ENCODE measurements at places on chromosomes 6 and 20. TPM values are rescaled to one million over a fixed set of nuclear protein-coding genes. Genes with fewer than 3 reads are reported as not detected.

DNA sequence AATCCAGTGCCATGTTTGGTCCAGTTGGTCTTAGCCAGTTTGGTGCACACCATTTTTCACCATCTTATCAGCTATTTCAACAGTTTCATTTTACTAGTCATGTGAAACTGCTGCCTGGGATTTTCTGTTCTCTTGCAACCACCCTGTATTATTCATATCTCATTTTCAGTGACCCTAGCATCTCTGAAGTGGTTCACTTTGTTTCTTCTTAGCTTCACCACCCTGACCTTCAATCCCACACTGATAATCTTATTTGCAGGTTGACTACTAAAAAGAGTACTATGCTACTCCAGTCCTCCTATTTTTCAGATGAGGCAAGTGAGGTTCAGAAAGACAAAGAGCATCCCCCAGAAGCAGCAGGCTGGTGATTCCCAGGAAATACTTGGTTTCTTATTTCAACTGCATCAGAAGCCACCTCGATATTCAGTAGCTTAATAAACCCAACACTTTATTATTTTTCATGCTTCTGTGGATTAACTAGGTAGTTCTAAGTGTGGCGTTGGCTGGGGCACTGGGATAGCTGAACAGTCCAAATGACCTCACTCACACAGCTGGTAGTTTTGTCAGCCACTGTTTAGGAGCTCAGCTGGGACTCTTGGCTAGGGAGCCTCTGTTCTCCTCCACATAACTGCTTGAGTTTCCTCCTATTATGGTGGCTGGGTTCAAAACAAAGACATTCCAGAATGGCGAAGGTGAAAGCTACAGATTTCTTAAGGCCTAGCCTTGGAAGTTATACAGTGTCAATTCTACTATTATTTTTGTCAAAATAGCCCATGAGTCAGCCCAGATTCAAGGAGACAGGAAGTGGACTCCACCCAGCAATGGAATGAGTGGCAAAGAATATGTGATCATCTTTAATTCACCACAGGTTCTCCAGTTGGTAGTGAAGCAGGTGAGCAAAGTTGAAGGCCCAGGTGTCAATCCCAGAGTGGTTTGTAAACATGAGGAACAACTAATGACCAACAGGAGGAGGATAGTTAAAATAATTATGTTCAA, 40.6 kb downstream of the BPIFB4 start:
- no peak overlapping the region for H3K27ac ChIP-seq
- peaks cover 11% of the 10 kb centered on the region for H3K4me1 ChIP-seq
- H3K36me3 ChIP-seq, result no peaks in the 10 kb centered on the region

The DEFB132 gene
- total RNA-seq, result not detected

The ENPP5 gene
- total RNA-seq, result 4.5 TPM

DNA sequence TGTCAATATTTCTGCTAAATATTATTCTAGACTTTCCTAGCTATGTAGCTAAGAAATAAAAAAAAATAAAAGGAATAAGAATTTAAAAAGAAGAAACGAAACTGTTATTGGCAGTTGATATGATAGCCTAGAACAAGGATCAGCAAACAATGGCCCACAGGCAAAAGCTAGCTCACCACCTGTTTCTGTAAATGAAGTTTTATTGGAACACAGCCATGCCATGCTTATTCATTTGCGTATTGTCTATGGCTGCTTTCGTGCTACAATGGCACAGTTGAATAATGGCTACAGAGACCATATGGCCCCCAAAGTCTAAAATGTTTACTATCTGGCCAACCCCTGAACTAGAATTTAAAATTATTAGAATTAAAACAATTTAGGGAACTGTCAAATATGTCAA, 952.6 kb upstream of the MAP3K7 start:
- H3K27ac ChIP-seq, result no peak overlapping the region
- no peaks in the 10 kb centered on the region for H3K27me3 ChIP-seq
- no peak for DNase-seq
- H3K4me1 ChIP-seq, result no peaks in the 10 kb centered on the region
- H3K36me3 ChIP-seq, result no peaks in the 10 kb centered on the region

GRCh38 chr6:168538892-168539811, 98.2 kb downstream of the SMOC2 start:
- H3K4me3 ChIP-seq, result no peak overlapping the region
- no peaks in the 10 kb centered on the region for H3K27me3 ChIP-seq
- no peak for DNase-seq
- H3K4me1 ChIP-seq, result no peaks in the 10 kb centered on the region
- H3K36me3 ChIP-seq, result no peaks in the 10 kb centered on the region

The CTAGE9 gene
- not detected for total RNA-seq

- peaks cover 27% of the 10 kb centered on the region for H3K4me1 ChIP-seq
- peak overlapping the region; percentile 74 for H3K4me3 ChIP-seq
- no peaks in the 10 kb centered on the region for H3K36me3 ChIP-seq
- no peaks in the 10 kb centered on the region for H3K27me3 ChIP-seq
- peak overlapping the region; percentile 95 for H3K27ac ChIP-seq
- DNase-seq, result no peak
Observed at GRCh38 chr6:156776470-156776839, 723 bp upstream of the ARID1B start.

GRCh38 chr6:54920628-54921027, 74.1 kb downstream of the FAM83B start:
- no peak overlapping the region for H3K27ac ChIP-seq
- H3K4me1 ChIP-seq, result peaks cover 3% of the 10 kb centered on the region
- H3K27me3 ChIP-seq, result no peaks in the 10 kb centered on the region
- no peak for DNase-seq
- H3K36me3 ChIP-seq, result no peaks in the 10 kb centered on the region

DNA sequence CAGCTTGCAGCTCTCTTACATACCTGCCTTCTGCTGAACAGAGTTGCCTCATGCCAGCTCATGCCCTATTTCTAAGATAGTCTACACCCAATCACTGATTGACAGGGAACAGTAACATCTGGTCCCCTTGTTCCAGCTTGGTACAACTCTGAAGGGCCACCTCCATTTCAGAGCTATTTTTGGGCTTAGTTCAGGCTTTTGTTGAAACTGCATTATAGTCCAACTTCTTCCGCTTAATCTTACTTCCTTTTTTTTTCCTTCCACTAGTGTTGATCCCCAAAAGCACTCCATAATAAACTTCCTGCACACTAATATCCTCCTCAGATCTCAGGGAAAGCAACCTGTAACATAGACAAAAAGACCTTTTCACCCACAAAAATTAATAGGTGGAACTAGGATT, 65.7 kb upstream of the TNFRSF21 start:
- H3K27ac ChIP-seq, result no peak overlapping the region
- H3K27me3 ChIP-seq, result no peaks in the 10 kb centered on the region
- no peaks in the 10 kb centered on the region for H3K36me3 ChIP-seq

The AGER gene
- 22.6 TPM for total RNA-seq

DNA sequence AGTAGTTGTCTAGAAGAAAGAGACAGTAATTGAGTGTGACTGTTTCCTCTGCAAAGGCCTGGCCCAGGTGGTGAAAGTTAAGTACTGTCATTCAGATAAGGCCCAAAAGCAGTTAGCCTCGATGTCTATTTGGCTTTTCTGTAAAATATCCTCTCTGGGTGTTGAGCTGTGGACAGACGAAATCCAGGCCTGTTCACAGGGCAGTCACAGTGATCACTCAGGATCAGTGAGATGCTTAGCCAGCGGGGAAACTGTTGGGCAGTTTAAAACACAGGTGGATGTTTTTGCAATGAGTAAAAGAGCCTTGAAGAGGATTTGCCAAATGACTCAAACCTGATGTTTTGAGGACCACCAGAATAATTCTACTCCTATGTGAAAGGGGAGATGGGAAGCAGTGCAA, 22.0 kb upstream of the PRDM1 start:
- H3K4me1 ChIP-seq, result no peaks in the 10 kb centered on the region
- no peak overlapping the region for H3K4me3 ChIP-seq
- DNase-seq, result no peak
- H3K36me3 ChIP-seq, result no peaks in the 10 kb centered on the region
- no peak overlapping the region for H3K27ac ChIP-seq

DNA sequence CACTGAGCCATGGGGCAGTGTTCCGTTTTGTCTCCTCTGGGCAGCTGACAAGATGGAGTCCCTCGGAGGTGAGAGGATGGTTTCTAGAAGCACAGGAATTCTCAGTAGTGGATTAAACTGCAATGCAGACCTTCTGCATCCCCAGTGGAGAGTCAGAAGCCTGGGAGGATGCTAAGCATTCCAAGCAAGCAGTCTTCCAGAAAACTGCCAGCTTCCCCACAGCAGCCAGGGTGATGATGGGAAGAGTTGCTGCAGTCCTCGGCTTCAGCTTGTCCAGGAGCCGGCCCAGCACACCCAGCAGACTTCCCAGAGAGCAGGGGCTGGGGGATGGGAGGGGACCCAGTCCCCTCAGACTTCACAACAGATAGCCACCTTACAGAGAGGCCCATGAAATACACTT, 163.6 kb downstream of the LY86 start:
- no peak overlapping the region for H3K4me3 ChIP-seq
- peak overlapping the region; percentile 12 for H3K27ac ChIP-seq
- peaks cover 35% of the 10 kb centered on the region for H3K4me1 ChIP-seq
- H3K27me3 ChIP-seq, result no peaks in the 10 kb centered on the region
- H3K36me3 ChIP-seq, result no peaks in the 10 kb centered on the region

DNA sequence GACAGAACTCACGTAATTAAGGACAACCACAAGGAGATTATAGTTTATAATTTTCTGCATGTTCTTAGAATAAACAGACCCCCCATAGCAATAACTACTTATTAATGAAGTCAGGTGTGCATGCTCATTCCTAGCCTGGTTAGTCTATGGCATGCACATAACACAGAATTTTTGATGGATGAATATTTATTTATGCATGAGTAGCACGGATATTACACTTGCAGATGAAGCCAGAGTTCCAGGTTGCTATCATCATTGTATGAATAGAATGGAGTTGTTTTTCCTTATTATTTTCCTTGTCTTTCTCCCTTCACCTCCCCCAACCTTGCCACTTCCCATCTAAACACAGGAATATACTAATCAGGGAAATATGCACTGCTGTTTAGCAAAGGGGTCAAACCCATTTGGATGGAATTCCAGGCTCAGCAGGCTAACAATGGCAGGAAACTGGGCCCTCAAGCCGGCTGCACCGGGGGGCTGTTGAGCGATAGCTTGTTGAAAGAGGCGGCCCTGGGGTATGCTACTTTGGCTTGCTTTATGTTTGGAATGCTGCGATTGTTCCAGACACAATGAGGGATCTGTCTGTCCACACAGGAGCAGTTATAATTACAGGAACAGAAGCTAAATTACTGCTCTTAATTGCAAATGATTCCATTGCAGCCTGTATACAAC, 112.6 kb downstream of the TMEM170B start:
- DNase-seq, result no peak
- H3K36me3 ChIP-seq, result no peaks in the 10 kb centered on the region
- H3K27me3 ChIP-seq, result no peaks in the 10 kb centered on the region
- no peak overlapping the region for H3K27ac ChIP-seq
- H3K4me1 ChIP-seq, result peaks cover 5% of the 10 kb centered on the region
- H3K4me3 ChIP-seq, result no peak overlapping the region

The HLA-DRB1 gene
- total RNA-seq, result 2.7 TPM

GRCh38 chr20:19511931-19512330, 246.1 kb upstream of the RIN2 start:
- no peaks in the 10 kb centered on the region for H3K27me3 ChIP-seq
- no peak for DNase-seq
- H3K36me3 ChIP-seq, result no peaks in the 10 kb centered on the region
- no peak overlapping the region for H3K4me3 ChIP-seq
- no peaks in the 10 kb centered on the region for H3K4me1 ChIP-seq
- no peak overlapping the region for H3K27ac ChIP-seq

DNA sequence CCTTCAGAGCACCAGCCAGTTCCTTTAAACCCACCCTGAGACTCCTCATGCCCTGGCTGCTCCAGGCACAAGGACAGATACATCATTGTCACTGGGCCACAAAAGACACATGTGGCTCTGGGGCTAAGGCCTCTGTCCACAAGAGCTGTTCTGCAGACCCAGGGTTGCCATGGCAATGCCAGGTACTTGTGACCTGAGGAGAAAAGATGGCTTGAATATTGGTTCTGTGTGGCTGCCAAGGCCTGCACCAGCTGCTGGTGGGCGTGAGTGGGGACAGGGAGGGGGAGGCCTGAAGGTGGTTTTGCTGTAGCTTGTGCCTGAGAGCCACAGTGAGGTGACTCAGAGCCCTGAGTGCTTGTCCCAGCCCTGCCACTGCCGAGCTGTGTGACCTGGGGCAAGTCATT, 31.8 kb downstream of the SAYSD1 start:
- peaks cover 59% of the 10 kb centered on the region for H3K27me3 ChIP-seq
- no peak overlapping the region for H3K4me3 ChIP-seq
- no peaks in the 10 kb centered on the region for H3K36me3 ChIP-seq
- DNase-seq, result no peak
- no peaks in the 10 kb centered on the region for H3K4me1 ChIP-seq

The TCP11 gene
- not detected for total RNA-seq

The BFSP1 gene
- total RNA-seq, result 8.8 TPM

The ZNF334 gene
- total RNA-seq, result not detected

The FGD2 gene
- total RNA-seq, result 0.10 TPM

The KCNB1 gene
- total RNA-seq, result 0.79 TPM

GRCh38 chr20:32962053-32962452, 42.2 kb downstream of the SUN5 start:
- no peaks in the 10 kb centered on the region for H3K36me3 ChIP-seq
- H3K27me3 ChIP-seq, result no peaks in the 10 kb centered on the region
- no peaks in the 10 kb centered on the region for H3K4me1 ChIP-seq
- DNase-seq, result no peak

DNA sequence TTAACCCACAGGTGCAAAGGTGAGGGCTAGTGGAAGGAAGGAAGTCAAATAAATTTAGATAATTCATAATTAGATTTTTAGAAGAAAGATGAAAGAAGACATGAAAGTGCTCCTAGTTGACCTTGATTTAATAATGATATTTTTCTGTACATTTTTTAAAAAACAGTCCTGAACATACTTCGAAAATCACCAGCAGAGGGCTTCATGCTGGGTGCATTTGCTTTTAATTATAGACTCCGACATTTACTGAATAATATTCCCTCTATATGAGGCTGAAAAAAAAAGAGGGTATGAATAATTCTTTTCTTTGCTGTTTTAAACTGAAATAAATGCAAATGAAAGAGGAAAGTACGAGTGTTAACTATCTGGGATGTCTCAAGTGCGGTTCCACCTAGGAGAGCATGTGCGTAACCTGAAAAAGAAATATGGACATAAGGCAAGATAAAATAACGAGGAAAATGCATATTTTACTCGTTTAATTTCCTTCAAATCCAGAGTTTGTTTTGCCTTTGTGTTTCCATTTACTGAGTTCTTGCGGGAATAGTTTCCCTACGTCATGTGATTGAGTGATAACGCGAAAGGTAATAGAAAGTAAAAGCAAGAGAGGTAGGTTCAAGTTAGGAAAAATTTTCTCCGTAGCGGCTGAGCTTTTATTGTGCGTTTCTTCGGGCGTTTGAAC, 3.1 kb upstream of the TFAP2B start:
- no peaks in the 10 kb centered on the region for H3K27me3 ChIP-seq
- no peaks in the 10 kb centered on the region for H3K4me1 ChIP-seq
- H3K27ac ChIP-seq, result no peak overlapping the region
- no peak for DNase-seq
- H3K36me3 ChIP-seq, result no peaks in the 10 kb centered on the region
- H3K4me3 ChIP-seq, result no peak overlapping the region

GRCh38 chr6:145045582-145045981, 689.7 kb downstream of the EPM2A start:
- no peaks in the 10 kb centered on the region for H3K36me3 ChIP-seq
- no peak overlapping the region for H3K4me3 ChIP-seq
- H3K4me1 ChIP-seq, result no peaks in the 10 kb centered on the region
- no peaks in the 10 kb centered on the region for H3K27me3 ChIP-seq
- H3K27ac ChIP-seq, result no peak overlapping the region
